Omental fat pad (tissue), 4 donors: ENCODE measurements at places on chromosomes 16 and 17.

DNA sequence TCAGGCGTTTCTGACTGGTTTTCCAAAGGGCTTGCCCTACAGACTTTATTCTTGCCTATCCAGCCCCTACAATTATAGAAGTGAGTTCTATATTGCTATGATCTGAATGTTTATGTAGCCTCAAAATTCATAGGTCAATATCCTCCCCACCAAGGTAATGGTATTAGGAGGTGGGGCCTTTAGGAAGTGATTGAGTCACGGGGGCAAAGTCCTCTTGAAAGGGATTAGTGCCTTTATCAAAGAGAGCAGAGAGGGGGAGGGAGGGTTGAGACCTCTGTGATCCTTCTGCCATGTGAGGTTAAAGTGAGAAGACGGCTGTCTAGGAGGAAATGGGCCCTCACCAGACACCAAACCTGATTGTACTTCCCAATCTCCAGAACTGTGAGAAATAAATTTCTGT lies 931 bp upstream of the CPHXL start:
- no peak for DNase-seq

GRCh38 chr17:78675836-78676235 lies 98.6 kb upstream of the DNAH17 start:
- no peak for DNase-seq

GRCh38 chr17:41812381-41813151 lies at the start of gene FKBP10:
FKBP10 (plus strand) TSS chr17:41813004; CDS start chr17:41813035, 31 bp downstream.
- no peak for DNase-seq

DNA sequence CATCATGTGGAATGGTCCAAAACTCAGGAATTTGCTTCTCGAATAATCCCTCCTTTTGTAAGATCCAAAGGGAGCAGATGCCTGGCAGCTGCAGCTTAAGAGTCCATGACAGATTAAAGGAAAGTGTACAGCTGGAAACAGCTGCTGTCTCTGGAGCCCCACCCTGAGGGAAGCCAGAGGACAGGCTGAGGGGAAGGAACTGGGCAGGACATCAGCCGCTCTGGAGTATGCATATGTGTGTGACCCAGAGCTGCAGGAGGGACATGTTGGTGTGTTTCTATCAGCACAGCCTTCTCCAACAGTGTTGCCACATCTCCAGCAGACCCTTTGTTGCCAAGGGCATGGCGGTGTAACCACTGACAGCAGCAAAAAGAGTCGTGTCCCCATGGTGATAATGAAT lies 46.2 kb downstream of the CYB561 start:
- no peak for DNase-seq

DNA sequence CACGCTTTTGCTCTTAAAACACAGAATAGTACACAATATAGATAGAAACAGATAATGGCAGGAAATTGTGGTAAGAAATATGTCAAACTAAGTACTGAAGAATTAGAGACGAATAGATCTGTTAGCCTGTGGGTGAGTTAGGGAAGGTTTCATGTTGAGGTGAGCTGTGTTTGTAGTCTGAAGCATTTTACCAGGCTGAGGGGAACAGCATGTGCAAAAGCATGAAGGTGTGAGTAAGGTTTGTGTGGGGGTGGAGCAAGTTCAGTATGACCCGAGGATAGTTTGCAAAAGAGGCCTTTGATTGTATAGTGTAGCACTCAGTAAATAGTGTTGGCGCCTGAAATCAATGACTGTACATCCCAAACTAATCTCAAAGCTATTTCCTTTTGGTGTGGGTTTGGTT lies 13.8 kb downstream of the IGSF6 start:
- no peak for DNase-seq

DNA sequence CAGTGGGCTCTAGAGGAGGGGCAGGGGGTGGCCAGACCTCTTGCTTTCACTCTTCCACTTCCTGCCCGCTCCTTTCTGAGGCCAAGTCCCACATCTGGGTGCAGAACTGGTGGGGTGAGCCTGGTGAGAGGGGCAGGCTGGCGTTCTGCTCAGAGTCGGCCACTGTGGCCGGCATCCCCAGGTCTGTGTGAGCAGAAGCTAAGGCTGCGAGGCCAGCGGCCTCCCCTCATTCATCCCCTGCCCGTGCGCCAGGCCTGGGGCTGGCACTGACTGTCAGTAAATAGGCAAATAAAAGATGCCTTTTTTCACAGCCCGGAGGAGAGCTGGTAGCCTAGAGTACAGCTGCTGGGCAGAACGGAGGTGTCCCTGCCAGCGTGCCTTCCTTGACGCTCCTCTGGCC lies 1.2 kb downstream of the DEF8 start:
- no peak for DNase-seq

DNA sequence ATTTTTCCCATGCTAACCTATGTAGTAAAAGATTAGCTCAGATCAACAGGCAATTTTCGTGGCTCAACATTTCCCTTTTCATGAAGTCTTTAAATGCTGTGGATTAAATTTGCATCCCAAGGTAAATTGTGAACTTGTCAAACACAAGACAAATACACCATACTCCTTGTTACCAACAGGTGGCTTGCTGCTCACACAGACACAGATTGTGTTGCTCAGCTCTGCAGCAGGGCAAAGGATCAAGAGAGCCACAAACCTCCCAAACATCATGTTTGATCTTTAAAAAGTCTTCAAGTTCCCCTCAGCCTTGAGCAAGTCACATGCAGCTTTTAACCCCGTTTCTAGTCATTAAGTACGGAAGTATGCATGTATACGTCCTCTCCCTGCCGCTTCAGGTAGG lies 119.6 kb upstream of the CNTNAP4 start:
- DNase-seq, result no peak

GRCh38 chr17:29643817-29644160 lies 21.1 kb upstream of the CORO6 start:
- no peak for DNase-seq

GRCh38 chr16:12057266-12057665 lies 80.7 kb downstream of the SNX29 start:
- DNase-seq, result no peak

DNA sequence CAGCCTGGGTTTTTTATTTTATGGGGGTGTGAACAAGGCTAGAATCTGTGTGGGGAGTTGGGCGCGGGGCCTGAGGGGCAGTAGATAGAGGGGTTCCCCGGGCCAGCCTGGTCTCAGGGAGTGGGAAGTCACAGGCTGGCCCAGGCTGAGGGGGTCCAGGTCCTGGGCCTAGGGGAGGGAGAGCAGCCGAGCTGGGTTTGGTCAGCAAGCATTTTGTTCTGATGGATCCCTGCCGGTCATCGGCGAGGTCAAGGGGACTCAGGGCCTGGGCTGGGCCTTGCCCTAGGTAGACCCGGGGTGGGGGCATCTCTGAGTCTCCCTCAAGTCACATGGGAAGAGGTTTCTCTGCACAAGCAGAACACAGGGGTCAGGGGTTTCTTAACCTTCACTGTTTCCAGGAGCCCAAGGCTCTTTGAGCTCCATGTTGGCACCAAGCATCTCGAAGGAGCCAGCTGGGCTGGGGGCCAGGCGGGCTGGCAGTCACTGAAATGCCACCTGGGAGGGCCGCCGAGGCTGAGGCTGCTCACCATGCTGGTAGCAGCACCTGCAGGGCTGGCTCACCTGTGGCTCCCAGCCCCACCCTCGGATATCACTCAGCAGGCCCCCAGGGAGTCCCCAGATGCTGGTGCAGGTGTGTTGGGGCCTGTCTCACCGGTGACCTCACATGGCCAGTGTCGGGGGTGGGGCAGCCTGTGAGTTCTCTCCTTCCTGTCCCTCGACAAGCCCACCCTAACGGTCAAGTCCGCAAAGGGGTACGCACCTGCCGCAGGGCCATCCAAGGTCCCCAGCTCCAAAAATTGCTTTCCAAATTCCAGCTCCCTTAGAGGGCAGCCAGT lies 41.0 kb downstream of the SLC7A5 start:
- no peak for DNase-seq

- DNase-seq, result no peak
Measured at GRCh38 chr17:45992904-45993303, 6.1 kb upstream of the STH start.

DNA sequence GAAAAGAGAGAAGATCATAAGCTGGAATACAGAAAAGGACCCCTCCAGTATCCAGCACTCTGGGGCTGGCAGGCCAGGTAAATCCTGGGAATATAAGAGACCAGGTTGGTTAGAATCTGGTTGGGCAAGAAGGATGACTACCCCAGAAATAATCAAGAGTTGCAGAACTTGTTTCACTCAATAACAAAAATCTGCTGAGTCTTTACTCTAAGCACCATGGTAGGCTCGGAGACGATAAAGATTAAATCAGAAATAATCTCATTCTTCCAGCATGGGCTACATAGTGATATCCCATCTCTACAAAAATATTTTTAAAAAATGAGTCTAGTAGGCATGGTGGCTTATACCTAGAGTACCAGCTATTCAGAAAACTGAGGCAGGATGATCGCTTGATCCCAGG lies 138.0 kb upstream of the KCNJ16 start:
- DNase-seq, result no peak

- no peak for DNase-seq
Measured at GRCh38 chr17:70099294-70099693, 24.3 kb downstream of the KCNJ16 start.

DNA sequence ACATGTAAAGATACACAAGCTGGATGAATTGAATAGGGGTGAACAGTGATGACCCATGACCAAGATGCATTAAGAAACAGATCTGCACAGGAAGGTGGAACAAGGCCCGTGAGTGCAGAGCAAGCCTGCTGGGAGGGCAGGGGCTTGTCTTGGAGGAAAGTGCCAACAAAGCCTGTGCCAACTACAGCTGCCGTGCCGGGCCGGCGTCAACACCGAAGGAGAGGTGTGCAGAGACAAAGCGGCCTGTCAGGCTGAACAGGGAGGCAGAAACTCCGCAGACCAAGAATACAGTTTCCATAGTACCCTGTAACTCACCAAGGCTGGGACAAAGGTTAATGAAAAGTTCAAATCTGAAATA lies 46.7 kb downstream of the ANKRD11 start:
- DNase-seq, result no peak

- no peak for DNase-seq
Measured at GRCh38 chr16:84498223-84498610, 6.2 kb downstream of the MEAK7 start.

GRCh38 chr17:562174-562573 lies 152.5 kb downstream of the VPS53 start:
- DNase-seq, result no peak

DNA sequence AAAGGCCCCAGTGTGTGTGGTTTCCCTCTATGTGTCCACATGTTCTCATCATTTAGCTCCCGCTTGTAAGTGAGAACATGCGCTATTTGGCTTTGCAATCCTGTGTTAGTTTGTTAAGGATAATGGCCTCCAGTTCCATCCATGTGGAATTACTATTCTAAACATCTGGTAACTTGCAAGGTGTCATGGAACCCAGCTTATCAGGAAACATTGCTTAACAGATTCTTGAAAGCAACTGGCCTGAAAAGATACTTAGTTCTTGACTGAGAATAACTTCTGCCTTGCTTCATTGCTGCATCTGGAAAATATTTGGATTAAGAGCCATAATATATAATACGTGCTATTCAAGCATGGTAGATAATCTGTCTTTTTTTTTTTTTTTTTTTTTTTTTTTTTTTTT lies 27.8 kb downstream of the PAFAH1B1 start:
- no peak for DNase-seq

- no peak for DNase-seq
Measured at GRCh38 chr17:74484066-74484465, 17.6 kb downstream of the CD300A start.

DNA sequence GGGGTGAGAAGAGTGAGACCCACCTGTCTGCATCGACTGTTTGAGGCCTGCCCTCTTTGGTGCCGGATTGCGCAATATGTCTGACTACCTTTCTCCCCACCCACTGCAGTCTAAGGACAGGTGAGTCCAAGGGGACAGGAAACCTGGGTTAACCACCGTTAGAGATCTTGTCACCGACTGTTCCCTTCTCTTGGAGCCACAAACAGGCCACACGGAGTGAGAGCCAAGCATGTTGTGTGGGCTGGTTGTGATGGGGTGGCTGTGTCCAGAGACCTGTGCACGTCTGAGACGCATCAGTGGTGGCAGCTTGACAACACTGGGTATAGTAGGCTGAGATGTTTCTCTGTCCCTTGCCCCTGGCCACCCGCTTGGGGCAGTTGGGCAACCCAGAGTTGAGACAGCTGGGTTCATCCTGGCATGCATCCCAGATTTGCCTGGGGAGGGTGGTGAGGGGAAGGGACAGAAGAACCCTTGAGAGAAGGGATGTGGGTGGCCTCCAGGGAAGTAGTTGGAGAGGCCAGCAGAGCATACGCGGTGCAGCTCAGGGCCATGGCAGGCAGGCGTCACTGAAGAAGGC lies 21.4 kb downstream of the MPRIP start:
- no peak for DNase-seq

DNA sequence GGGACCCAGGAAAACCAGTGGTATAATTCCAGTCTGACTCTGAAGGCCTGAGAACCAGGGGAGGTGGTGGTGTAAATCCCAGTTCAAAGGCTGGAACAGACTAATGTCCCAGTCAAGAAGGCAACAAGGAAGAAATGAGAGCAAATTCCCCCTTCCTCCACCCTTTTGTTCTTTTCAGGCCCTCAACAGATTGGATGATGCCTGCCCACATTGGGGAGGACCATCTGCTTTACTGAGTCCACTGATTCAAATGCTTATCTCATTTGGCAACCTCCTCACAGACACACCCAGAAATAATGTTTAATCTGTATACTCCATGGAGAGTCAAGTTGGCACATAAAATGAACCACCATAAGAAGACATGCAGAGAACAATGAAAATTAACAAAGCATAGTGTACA lies 61.9 kb upstream of the CRYM start:
- no peak for DNase-seq
